Dermis blood vessel endothelial cell (primary cell): ENCODE measurements at places on chromosomes 11 and 22. TPM values are rescaled to one million over a fixed set of nuclear protein-coding genes. Genes with fewer than 3 reads are reported as not detected.
A peak's percentile ranks its signal among the peaks of the same experiment; 100 is the strongest.

The SLC22A12 gene
- total RNA-seq = not detected in 2 replicates

- peak; percentile 71 for DNase-seq
These were observed 66.5 kb downstream of the CCDC34 start for GRCh38 chr11:27296497-27296896.

- peak; percentile 87 for DNase-seq
These were observed 4.6 kb upstream of the CCDC188 start for GRCh38 chr22:20155330-20156041.

GRCh38 chr22:33766091-33766490, 154.2 kb downstream of the LARGE1 start:
- no peak for DNase-seq

The PNPLA5 gene
- total RNA-seq = not detected in 2 replicates

- DNase-seq = no peak
These were observed 72.3 kb downstream of the TRIM44 start for GRCh38 chr11:35734669-35735410.

The ANO9 gene
- 0.42 and 10.7 TPM in 2 replicates for total RNA-seq

- DNase-seq = peak; percentile 70
These were observed at the start of gene APBB1 for GRCh38 chr11:6419009-6419631. Gene APBB1 (minus strand): TSS chr11:6419094. CDS start chr11:6411347, 7,747 bp downstream.

GRCh38 chr11:129933891-129934290, 38.5 kb upstream of the NFRKB start:
- DNase-seq = no peak

GRCh38 chr11:10604798-10605197, 36.3 kb upstream of the LYVE1 start:
- no peak for DNase-seq

The MRTFA gene
- 33.1 and 41.4 TPM in 2 replicates for total RNA-seq

The WNT7B gene
- not detected in 2 replicates for total RNA-seq

The TRIM22 gene
- total RNA-seq = 133 and 143 TPM in 2 replicates

GRCh38 chr11:63768237-63769041, at the start of gene ZFTA:
Gene ZFTA (minus strand): TSS chr11:63768775. CDS start chr11:63768622, 153 bp downstream.
- peak; percentile 66 for DNase-seq

DNA sequence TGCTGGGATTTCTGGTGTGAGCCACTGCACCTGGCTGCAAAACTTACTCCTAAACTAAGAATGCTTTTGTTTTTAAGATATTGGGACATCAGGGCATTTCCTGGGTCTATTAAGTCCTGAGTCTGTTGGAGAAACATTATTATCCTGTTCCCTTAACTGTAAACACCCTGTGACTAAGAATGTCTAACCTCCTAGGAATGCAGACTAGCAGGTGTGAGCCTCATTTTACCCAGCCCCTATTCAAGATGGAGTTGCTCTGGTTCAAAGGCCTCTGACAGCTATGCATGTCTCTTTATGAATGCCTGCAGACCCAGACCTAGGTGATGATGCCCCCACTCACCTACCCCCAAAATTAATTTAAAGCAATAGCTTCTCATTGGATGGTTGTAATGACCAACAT, 46.2 kb downstream of the DEPDC5 start:
- peak; percentile 3 for DNase-seq

DNA sequence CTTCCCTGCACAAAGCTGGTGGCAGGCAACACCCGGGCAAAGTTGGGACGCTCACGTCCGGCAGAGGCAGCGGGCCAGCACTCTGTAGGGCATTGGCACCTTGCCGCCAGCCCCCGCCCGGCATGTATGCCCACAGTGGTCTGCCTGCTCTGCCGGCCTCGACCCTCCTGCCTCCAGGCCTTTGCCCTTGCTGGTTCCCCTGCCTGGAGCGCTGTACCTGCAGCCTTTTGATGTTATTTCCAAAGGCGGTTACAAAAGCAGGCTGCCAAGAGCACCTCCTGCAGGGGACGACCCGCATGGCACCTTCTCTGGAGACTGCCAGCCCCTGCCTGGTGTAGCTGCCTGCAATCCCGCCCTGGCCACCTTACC, 56.5 kb upstream of the SHISAL1 start:
- DNase-seq = no peak

The MIAT gene
- 0.19 and 0.34 TPM in 2 replicates for total RNA-seq

DNA sequence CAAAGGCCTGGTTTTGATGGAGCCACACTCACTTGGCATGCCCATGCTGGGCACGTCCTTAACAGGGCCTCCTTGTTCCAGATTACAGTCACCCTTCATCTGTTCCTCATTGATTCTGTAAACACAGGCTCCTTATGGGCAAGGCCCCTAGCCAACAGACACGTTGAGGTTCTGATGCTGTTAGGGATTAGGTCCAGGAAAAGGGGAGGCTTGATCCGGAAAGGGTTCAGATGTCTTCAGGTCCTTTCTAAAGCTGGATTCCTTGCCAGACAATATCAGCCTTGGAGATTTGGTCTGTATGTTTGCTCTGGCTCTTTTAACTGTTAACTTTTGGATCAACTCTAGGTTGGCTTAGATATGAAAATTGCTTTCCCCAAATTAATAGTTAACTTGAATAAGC, 46.9 kb upstream of the PRSS23 start:
- DNase-seq = no peak

GRCh38 chr11:79461144-79461543, 20.3 kb upstream of the TENM4 start:
- no peak for DNase-seq

The DLG2 gene
- 0.17 and 0.51 TPM in 2 replicates for total RNA-seq

The ANO3 gene
- total RNA-seq = not detected in 2 replicates

DNA sequence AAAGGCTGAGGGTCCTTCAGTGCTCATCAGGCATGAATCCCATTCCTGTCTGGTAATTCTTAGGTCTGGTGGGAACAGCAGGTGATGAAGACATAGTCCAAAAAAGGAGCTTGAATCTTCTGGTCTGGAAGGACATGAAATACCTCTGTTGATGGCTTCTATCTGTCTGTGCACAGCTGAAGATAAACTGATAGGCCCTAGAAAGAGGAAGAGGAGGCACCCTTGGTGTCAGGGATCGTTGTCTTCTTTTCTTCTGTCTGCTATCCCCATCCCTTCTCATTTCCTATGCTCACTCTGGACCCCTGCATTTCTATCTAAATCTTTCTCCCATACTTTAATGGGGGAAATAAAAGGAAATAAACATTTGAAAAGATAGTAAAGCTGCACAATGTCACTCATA, 9.4 kb downstream of the AGBL2 start:
- no peak for DNase-seq

GRCh38 chr22:37616201-37617083, 7.8 kb downstream of the GGA1 start:
- no peak for DNase-seq

The OR4D5 gene
- not detected in 2 replicates for total RNA-seq

DNA sequence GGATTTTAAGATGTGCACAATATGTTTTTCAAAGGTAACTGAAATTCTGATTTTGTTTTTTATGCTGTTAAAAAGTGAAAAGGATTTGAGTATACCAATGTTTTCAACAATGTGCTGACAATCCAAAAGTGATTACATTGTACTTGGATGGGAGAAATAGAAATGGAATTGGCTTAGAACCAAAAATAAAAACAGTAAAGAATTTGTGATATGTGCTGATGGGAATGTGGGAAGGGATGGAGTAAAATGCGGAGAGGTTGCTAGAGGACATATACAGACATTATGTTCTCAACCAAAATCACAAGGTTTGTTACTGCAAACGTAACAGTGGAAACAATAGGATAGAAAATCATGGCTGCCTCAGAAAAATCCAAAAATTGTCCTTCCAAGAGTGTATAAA, 279.3 kb upstream of the TENM4 start:
- DNase-seq = no peak

DNA sequence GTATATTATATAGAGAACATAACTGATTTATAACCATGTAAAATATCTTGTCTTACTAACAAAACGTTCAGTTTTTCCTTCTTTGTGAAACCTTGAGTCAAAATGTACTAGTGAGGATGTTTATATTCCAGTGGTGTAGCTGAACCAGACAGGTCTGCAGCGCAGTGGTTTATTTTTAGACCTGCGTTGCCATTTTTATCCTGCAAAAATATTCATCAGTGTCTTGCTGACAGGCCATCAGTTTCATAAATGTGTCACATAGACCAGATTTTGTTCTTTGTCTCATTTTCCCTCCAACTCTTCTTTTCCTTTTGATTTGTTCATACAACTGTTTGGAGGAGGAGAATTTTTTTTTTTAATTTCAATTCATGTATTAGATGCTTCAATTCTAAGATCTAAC, 43.1 kb downstream of the HSD17B12 start:
- DNase-seq = no peak

- no peak for DNase-seq
These were observed 645 bp downstream of the CDC42BPG start for GRCh38 chr11:64843686-64844329.

- no peak for DNase-seq
These were observed 7.3 kb downstream of the TRIM34 start for GRCh38 chr11:5631969-5632635.

The OR8A1 gene
- not detected in 2 replicates for total RNA-seq

GRCh38 chr11:47212938-47213337, 1.8 kb upstream of the DDB2 start:
- no peak for DNase-seq

GRCh38 chr11:92449222-92449621, 224.6 kb downstream of the FAT3 start:
- no peak for DNase-seq
